ENCODE measurements at places on chromosomes 3 and 15. TPM values are rescaled to one million over a fixed set of nuclear protein-coding genes. Genes with fewer than 3 reads are reported as not detected.

GPR27 gene
- total RNA-seq, result 5.0 TPM

CPN2 gene
- not detected for total RNA-seq

CFAP100 gene
- not detected for total RNA-seq

COL6A6 gene
- 0.21 TPM for total RNA-seq

SST gene
- total RNA-seq, result not detected

TTLL13 gene
- 0.06 TPM for total RNA-seq

KCNH8 gene
- total RNA-seq, result not detected

IGF2BP2 gene
- 44.6 TPM for total RNA-seq

PLA2G4E gene
- total RNA-seq, result not detected

MYRIP gene
- not detected for total RNA-seq

GRK7 gene
- total RNA-seq, result not detected

HEXA gene
- 46.7 TPM for total RNA-seq

IQCF5 gene
- total RNA-seq, result not detected

MST1R gene
- not detected for total RNA-seq

CPA3 gene
- total RNA-seq, result not detected

SLC9C1 gene
- not detected for total RNA-seq

EHD4 gene
- total RNA-seq, result 26.9 TPM

FANCD2OS gene
- not detected for total RNA-seq

ADGRG7 gene
- total RNA-seq, result not detected
